Caco-2 (cell line): ENCODE measurements at places on chromosomes 4 and X. TPM values are rescaled to one million over a fixed set of nuclear protein-coding genes. Genes with fewer than 3 reads are reported as not detected.
A peak's percentile ranks its signal among the peaks of the same experiment; 100 is the strongest.

DNA sequence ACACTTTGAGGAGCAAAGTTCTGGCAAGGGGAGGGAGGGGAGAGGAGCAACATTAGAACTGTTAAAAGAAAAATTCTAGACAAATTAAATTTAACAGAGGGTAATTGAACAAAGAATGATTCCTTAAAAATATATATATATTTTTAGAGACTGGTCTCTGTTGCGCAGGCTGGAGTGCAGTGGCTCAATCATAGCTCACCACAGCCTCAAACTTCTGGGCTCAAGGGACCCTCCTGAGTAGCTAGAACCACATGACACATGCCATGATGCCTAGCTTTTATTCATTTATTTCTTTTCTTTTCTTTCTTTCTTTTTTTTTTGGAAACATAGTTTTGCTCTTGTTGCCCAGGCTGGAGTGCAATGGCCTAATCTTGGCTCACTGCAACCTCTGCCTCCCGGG lies 19.1 kb upstream of the SPINK2 start:
- no peak overlapping the region for H3K4me3 ChIP-seq
- H3K27me3 ChIP-seq: no peaks in the 10 kb centered on the region
- DNase-seq: no peak
- no peaks in the 10 kb centered on the region for H3K36me3 ChIP-seq
- no peak overlapping the region for H3K27ac ChIP-seq

DNA sequence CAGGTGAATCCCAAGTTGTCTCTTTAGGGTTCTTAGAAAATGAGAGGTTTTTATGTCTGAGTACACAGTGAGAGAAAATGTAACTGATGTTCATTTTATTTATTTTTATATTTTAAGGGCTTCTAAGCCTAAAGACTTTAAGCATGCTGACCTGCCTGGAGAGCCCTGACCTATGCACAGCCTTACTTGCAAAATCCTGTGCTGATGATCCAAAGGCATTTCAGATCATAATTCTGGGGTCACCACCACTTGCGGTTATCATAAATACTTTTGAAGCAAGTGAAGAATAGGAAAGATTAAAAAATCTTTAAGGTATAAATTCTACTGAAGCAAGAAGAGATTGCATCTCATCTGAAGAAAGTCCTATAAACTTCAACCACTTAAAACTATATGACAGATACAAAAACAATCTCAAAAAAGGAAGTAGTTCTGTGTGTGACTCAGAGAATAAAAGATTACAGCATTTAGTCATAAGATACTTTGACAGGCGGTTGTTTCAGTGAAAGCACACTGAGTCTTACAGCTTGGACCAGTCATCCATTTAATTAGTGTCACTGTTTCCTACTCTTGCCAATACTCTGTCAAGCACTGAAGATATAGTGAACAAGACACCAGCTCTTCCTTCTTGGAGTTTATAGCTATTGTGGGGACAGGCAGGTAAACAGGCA lies 245.2 kb upstream of the DIPK2B start:
- H3K36me3 ChIP-seq: no peaks in the 10 kb centered on the region
- DNase-seq: no peak
- no peak overlapping the region for H3K27ac ChIP-seq
- no peaks in the 10 kb centered on the region for H3K27me3 ChIP-seq
- no peaks in the 10 kb centered on the region for H3K4me1 ChIP-seq
- H3K4me3 ChIP-seq: no peak overlapping the region

DNA sequence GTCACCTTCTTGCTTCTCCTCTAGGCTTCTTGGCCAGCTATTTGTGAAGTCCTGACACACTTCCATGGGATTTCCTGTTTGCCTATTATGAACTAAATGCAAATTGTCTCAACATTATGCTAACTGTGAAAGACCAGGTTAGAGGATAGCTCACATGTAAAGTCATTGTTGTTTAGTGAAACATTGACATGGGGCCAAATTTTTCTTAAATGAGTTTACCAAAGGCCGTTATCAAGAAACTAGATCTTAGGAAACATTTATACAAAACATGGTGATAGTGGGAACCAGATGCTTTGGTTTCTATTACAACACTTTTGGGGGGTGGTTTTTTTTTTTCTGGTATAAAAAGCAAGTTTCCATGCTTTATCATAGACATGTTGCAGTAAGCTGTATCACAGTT lies 466.8 kb upstream of the FAM241A start:
- no peak for DNase-seq
- H3K4me3 ChIP-seq: no peak overlapping the region
- H3K27me3 ChIP-seq: no peaks in the 10 kb centered on the region
- no peaks in the 10 kb centered on the region for H3K36me3 ChIP-seq
- no peak overlapping the region for H3K27ac ChIP-seq
- H3K4me1 ChIP-seq: no peaks in the 10 kb centered on the region

- H3K27me3 ChIP-seq: no peaks in the 10 kb centered on the region
- H3K27ac ChIP-seq: no peak overlapping the region
- DNase-seq: no peak
- H3K4me3 ChIP-seq: peak overlapping the region; percentile 44
- no peaks in the 10 kb centered on the region for H3K36me3 ChIP-seq
- H3K4me1 ChIP-seq: peaks cover 3% of the 10 kb centered on the region; the same call in 1 of the 2 replicates
Observed at GRCh38 chr4:7193030-7193958, 956 bp downstream of the SORCS2 start.

GRCh38 chr4:179768996-179769395 lies 2326.8 kb upstream of the AGA start:
- no peak for DNase-seq
- no peak overlapping the region for H3K4me3 ChIP-seq
- no peaks in the 10 kb centered on the region for H3K4me1 ChIP-seq
- H3K36me3 ChIP-seq: no peaks in the 10 kb centered on the region
- H3K27ac ChIP-seq: no peak overlapping the region

DNA sequence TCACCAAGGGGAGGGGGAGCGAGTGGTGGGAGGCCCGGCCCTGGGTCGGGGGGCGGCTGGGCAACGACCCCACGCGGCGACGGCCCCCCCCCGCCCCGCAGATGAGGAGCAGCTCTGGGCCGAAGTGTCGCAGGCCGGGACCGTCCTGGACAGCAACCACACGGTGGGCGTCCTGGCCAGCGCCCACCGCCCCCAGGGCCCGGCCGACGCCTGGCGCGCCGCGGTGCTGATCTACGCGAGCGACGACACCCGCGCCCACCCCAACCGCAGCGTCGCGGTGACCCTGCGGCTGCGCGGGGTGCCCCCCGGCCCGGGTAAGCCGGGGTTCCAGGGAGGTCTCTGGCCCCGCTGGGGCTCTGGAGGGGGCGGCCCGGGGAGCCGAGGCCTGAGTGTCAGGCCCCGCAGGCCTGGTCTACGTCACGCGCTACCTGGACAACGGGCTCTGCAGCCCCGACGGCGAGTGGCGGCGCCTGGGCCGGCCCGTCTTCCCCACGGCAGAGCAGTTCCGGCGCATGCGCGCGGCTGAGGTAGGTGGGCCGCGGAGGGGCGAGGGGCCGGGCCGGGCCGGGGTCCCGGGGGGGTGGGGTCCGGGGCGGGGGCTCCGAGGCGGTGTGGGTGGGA lies 8.7 kb upstream of the FGFRL1 start:
- H3K36me3 ChIP-seq: no peaks in the 10 kb centered on the region
- H3K4me1 ChIP-seq: peaks cover 5% of the 10 kb centered on the region
- no peak overlapping the region for H3K27ac ChIP-seq
- DNase-seq: no peak
- peak overlapping the region; percentile 4; the same call in 1 of the 2 replicates for H3K4me3 ChIP-seq
- no peaks in the 10 kb centered on the region for H3K27me3 ChIP-seq

DNA sequence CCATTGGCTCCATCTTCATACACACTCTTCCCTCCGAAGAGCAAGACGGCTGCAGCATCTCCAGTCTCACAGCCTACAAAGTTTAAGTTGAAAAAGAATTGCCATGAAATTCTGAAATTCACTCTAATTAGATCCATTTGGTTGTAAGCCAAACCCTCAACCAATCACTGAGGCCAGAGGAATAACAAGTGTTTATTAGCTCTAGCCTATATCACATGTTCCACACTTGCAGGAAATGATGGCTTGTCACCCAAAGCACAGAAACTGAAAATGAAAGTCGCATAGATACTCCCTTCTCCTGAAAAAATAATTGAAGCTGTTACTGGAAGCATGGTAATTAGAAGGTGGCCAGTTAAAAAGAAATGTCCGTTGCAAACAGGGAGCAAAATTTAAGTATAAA lies 1071.8 kb downstream of the CCSER1 start:
- no peaks in the 10 kb centered on the region for H3K27me3 ChIP-seq
- DNase-seq: no peak
- no peak overlapping the region for H3K27ac ChIP-seq
- no peaks in the 10 kb centered on the region for H3K4me1 ChIP-seq
- no peak overlapping the region for H3K4me3 ChIP-seq
- no peaks in the 10 kb centered on the region for H3K36me3 ChIP-seq

DNA sequence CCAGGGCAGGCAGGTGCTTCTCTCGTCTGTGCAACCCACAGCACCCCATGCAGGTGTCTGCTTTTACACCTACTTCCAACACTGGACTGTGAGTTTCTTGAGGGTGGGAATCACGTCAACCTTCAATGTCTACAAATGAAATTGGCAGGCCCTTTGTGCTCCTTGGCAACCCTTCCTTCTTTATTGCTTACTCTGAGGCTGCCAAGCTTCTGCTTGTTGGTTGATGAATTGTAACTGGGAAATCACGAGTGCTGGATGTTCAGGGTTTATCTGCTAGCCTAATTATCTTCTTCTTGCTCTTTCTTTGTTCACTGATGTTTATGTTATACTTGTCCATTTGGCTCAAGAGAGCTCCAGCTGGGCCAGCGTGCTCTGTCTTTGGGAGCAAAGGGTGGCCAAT lies 2.5 kb upstream of the DGAT2L6 start:
- H3K27me3 ChIP-seq: no peaks in the 10 kb centered on the region
- H3K36me3 ChIP-seq: no peaks in the 10 kb centered on the region
- H3K27ac ChIP-seq: no peak overlapping the region
- DNase-seq: no peak
- no peaks in the 10 kb centered on the region for H3K4me1 ChIP-seq

DNA sequence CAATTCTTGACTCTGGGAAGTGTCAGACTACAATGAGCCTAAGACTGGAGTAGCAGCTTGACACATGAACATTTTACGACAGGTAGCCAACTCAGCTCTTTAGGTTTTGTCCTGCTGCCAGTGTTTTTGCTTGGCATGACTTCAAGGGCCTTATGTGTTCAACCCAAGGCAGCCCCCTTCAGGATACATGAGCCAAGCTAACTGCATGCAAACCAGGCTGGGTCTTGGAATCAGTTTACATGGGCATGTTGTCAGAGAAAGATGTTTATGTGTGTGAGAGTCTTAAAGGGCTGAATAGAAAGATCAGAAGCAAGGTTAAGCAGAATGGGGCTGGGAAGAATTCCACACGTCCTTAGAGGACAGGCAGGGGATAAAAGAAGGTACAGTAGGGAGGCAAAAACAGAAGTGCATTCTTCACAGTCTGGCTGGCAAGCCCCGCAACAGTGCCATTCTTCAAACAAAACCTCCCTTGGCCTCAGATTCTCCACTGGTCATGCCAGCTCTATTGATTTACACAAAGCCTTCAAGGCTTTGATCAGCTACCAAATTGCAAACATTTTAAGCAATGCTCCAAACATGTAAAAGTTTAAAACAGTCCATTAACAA lies 97.3 kb downstream of the NKX6-1 start:
- no peaks in the 10 kb centered on the region; the same call in 1 of the 2 replicates for H3K27me3 ChIP-seq
- H3K4me1 ChIP-seq: no peaks in the 10 kb centered on the region
- no peak overlapping the region for H3K4me3 ChIP-seq
- H3K27ac ChIP-seq: no peak overlapping the region
- DNase-seq: no peak
- no peaks in the 10 kb centered on the region for H3K36me3 ChIP-seq

- no peak overlapping the region for H3K27ac ChIP-seq
- no peak overlapping the region for H3K4me3 ChIP-seq
- no peaks in the 10 kb centered on the region for H3K36me3 ChIP-seq
- no peak for DNase-seq
- no peaks in the 10 kb centered on the region for H3K4me1 ChIP-seq
- no peaks in the 10 kb centered on the region; the same call in none of the 2 replicates for H3K27me3 ChIP-seq
Observed at GRCh38 chr4:52546449-52546848, 112.7 kb downstream of the USP46 start.

GRCh38 chrX:128396601-128397000 lies 344.4 kb upstream of the ACTRT1 start:
- H3K27ac ChIP-seq: no peak overlapping the region
- no peak for DNase-seq
- H3K4me3 ChIP-seq: no peak overlapping the region
- no peaks in the 10 kb centered on the region for H3K27me3 ChIP-seq
- H3K36me3 ChIP-seq: no peaks in the 10 kb centered on the region
- H3K4me1 ChIP-seq: no peaks in the 10 kb centered on the region

DNA sequence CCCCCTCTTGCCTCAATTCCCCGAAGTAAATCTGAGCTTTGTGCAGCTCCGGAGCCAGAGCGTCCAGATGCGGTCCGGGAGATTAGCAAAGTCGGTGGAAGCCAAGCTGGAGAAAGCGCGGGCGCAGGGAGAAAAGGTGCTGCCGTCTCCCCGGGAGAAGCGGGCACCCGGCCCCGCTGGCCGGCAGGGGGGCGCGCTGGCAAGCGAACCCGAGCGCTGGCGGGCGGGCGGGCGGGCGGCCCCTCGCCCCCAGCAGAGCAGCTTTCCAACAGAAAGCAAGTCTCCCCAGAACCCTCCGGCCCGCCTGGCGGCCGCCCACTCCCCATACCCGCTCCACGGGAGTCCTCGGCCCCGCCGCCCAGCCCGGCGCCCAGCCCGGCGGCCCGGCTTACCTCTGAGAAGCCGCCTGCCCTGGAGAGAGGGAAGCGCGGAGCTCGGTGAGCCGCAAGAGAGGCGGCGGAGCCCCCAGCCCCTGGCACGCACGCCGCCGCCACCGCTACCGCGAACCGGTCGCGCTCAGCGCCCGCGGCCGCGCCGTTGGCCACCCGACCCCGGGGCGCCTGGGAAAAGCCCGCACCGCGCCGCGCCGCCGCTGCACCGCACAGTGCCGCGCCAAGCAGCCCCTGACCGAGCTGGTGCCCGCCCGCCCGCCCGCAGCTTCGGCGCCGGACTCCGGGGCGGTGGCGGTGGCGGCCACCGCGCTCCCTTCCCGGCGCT lies 529 bp upstream of the CITED1 start:
- H3K36me3 ChIP-seq: no peaks in the 10 kb centered on the region
- peak overlapping the region; percentile 57 for H3K4me3 ChIP-seq
- H3K27ac ChIP-seq: no peak overlapping the region
- no peak for DNase-seq
- peaks cover 1% of the 10 kb centered on the region for H3K27me3 ChIP-seq
- no peaks in the 10 kb centered on the region for H3K4me1 ChIP-seq

The AFM gene
- 2.5 and 4.1 TPM in 2 replicates for total RNA-seq

The GLOD5 gene
- total RNA-seq: not detected in 2 replicates

The ADH1B gene
- 0.30 TPM in 1 of 2 replicates, not detected in the other for total RNA-seq

The WAS gene
- 0.39 and 0.43 TPM in 2 replicates for total RNA-seq
